ENCODE measurements at places on chromosomes 4 and X.
A peak's percentile ranks its signal among the peaks of the same experiment; 100 is the strongest.

- no peak for DNase-seq
Measured at GRCh38 chr4:8164194-8164565, 5.6 kb upstream of the ABLIM2 start.

DNA sequence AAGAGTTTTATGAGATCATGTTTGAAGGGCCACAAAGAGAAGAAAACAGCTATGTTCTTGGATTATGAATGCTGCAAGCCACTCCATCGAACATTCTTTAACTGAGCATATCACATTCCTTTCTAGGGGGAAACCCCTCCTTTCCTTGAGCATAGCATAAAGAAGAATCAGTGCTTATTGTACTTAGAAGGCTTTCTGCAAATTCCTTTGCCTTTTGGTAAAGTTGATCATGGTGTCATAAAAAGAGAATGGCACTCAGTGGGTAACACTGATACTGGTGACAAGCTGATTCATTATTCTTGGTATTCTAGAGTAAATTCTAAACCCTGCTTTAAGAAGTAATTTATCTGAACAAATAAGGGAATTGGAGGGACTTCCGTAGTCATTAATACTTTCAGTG is 88.5 kb upstream of the GPR34 start:
- DNase-seq: peak; percentile 76

- DNase-seq: no peak
Measured at GRCh38 chrX:45198301-45198700, 2.4 kb downstream of the DIPK2B start.

DNA sequence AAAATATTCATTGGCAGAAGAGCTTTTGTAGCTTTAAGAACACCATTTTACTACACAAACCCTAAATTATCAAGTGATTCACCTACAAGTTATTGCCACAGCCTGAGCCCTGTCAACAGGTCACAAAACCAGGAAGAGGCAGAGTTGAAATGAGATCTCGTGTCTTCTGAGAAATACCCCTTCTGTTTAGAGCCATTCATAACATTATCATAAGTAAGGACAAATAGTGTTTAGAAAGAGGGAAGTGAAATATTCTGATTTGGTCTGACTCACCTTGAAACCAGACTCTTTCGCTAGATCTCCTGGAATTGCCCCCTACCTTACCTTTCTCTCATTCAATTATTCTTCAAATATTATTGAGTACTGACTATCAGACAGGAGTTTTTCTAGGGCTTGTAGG is 5.9 kb downstream of the ETDB start:
- DNase-seq: no peak

- no peak for DNase-seq
Measured at GRCh38 chrX:22033818-22034217, 1.7 kb downstream of the PHEX start.

GRCh38 chrX:118630848-118631247 is 96.6 kb upstream of the IL13RA1 start:
- no peak for DNase-seq

DNA sequence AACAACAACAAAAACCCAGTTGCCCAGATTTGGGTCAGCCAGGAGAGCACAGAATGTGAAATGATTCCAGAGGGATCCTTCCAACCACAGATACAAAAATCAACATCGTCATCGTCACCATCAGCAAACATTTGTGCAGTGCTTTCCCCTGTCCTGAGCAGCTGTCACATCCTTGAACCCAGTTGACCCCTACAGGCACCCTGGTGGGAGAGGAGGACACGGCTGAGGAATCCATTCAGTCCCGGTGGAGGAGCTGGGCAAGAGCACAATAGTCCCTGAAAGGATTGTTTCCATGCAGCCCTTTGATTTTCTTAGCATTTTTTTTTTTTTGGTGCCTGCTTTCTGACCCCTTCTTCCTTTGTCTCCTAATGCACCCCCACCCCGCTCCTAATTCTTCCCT is 37.1 kb upstream of the STX18 start:
- no peak for DNase-seq

DNA sequence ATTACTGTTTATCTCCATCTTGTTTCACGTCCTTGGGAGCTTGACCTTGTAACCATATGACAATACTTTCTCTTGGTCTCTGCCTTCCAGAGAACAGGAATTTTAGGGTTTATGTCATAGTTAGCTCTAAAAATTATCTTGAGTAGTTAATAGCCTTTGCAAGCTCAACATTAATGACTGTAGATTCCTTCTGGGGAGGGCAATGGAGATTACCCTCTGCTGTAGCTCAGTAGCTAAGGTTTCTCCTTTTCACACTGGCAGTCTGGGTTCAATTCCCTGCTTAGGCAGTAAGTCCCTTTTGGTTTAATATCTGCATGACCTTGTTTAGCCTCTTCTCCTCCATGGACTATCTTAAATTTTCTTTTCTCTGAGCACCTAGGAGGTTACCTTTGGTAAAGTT is 181.7 kb upstream of the GPR101 start:
- DNase-seq: no peak

DNA sequence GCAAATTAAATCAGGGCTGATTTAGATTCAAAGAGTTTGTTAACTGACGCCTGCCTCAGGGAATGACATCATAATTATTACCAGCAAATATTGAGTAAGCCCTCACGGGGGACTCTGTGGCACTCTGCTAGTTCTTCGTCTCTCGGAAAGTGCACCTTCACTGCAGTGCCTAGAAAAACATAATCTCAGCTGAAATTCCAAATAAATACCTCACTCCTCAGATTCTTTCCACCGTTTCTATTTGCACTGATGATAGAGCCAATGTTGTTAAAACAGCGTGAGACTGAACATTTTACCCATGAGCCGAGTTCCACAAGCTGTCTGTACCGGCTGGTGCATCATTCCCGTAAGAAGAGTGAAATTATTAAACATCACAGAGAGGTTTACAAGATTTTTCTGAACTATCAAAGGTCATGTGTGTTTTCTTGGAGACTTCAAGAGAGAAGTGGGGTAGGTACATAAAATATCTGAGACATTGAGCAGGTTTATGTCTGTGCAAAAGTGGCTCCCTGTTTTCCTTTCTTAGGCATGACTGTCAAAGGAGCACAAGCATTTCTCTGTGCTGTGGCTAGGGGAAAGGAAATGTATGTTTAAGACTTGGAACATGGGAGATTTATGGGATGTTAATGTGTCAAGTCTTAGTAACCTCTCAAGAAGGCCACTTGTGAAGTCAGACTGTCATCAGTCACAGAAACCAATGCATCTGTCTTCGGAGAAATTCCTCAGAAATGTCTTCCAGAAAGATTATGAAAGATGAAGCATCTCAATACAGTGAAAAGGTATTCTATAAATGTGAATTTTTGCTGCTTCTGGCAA is 119.6 kb downstream of the CBLL2 start:
- peak; percentile 76 for DNase-seq

DNA sequence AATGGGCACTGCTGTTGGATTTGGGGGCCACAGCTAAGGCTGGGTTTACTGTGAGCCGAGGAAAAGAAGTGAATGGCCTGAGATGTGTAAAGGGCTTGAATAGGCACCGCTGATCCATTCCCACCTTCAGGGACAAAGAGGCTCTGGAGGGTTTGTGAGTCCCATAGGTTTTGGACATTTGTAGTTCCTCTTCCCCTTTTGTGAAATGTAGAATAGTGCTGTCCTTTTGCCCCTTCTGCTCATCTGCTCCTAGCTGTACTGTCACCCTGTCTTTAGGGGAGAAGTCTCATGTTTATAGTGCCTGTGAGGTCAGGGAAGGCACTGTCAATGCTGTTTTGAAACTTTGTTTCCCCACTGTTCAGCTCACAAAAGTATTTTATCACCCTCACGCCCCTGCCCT is 26.4 kb upstream of the CLCN4 start:
- DNase-seq: no peak

DNA sequence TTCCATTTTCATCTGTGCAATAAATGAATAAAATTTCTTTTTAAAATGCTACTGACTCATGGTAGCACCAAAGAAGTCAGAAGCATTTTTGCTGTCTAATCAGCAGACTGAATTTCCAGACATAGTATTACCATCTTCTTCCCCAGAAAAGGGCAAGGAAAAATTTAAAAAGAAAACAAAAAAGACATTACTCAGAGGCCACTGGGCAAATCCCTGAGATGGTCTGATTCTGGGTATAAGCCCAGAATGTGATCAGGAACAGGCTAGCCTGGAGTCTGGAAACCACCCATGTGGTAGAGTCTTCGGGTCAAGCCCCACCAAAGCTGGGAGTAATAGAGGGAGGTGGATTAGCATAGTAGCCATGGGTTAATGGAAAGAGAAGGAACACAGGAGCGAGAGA is 342.8 kb downstream of the FBXW7 start:
- peak; percentile 16 for DNase-seq

DNA sequence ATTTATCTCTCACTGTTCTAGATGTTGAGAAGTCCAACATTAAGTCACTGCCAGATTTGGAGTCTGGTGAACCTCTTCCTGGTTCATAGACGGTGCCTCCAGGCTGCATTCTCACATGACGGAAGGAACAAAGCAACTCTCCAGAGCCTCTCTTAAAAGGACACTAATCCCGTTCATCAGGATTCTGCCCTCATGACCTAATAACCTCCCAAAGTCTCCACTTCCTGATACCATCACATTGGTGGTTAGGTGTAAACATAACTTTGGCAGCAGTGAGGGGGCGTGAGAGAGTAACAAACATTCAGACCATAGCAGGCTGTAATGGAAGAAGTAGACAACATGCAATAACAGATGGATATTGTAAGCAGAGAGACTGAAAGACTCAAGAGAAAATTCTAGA is 388.6 kb downstream of the PDHA2 start:
- DNase-seq: no peak

- DNase-seq: no peak
Measured at GRCh38 chrX:107834275-107835201, 8.9 kb downstream of the MID2 start.

- DNase-seq: no peak
Measured at GRCh38 chr4:7590899-7591298, 156.2 kb upstream of the PSAPL1 start.

- no peak for DNase-seq
Measured at GRCh38 chr4:88119943-88120342, 38.5 kb downstream of the ABCG2 start.

DNA sequence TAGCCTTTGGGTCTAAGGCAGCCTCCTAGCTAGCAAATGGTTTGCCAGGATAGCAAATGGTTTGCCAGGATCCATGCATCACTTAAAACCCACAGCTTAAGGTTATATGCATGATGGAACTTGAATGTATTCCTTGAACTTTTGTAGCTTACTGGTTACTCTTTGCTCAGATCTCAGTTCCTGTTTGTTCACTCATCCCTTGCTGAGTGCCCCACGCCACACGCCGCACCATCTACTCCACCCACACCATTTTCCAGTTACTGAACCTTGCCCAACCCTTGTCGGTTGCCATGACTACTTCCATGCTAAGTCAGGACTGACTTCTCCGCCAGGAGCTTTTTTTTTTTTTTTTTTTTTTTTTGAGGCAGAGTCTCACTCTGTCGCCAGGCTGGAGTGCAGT is 29.5 kb upstream of the XIAP start:
- no peak for DNase-seq

- no peak for DNase-seq
Measured at GRCh38 chrX:22788221-22788620, 211.5 kb upstream of the DDX53 start.

DNA sequence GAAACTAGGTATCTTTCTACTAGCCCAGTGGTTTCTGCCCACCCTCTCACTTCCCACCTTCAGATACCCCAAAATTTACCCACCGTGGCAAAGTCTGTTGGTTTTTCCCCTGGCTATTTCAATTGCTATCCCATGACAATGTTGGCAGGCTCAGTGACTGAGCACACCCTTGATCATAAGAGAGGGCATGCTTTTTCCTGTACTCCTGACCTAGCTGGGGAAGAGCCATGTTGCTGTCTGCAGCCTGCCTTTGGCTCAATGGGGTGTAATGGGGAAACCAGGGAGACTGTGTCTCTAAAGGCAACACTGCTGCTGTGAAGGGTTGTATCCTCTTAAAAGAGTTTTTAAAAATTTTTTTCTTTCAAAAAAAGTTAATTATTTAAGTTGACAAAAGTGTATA is 90.4 kb upstream of the CITED1 start:
- no peak for DNase-seq

GRCh38 chr4:7828793-7829301 is 110.8 kb downstream of the AFAP1 start:
- DNase-seq: peak; percentile 69

DNA sequence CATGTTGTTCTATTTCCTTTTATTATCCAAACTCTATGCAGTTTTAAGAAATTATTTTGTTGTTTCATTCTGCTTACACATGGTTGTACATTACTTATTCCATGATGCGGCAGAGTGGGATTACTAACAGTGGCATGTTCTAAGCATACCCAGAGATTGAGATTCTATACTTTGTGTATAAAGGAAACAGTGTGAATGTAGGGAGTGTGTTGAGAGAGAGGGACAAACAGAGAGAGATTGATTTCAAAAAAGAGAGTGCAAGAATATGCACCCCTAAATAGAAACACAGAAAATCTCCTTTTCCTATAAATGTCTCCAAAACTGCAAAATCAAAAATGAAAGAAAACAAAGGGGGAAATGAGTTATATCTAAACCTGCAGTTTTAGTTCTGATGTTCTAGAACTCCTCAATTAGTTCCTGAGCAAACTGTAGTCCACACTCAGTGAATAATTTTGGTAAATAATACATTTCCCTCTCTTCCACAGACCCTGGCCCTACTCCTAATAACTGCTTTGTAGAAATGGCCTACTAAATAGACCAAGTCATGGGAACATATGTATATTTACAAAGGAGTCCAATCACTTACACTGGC is 31.0 kb downstream of the SLC9B1 start:
- DNase-seq: no peak

GRCh38 chr4:156475322-156475721 is 496.3 kb downstream of the PDGFC start:
- peak; percentile 82 for DNase-seq

DNA sequence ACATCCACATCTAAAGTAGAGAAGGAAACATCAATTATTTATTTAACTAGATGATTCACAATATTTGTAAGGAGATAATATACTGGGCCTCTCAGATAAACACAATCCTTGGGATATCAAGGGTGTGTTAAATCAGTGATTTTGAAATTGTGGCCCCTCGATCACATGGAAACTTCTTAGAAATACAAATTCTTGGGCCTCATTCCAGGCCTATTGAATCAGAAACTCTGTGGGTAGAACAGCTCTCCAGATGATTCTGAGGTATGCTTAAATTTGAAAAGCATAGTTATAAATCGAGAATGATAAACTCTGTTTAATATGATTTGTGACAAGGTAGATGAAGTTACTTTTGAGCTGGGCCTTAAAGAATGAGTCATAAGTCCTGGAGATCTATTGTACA is 64.3 kb upstream of the GPR174 start:
- DNase-seq: peak; percentile 70

DNA sequence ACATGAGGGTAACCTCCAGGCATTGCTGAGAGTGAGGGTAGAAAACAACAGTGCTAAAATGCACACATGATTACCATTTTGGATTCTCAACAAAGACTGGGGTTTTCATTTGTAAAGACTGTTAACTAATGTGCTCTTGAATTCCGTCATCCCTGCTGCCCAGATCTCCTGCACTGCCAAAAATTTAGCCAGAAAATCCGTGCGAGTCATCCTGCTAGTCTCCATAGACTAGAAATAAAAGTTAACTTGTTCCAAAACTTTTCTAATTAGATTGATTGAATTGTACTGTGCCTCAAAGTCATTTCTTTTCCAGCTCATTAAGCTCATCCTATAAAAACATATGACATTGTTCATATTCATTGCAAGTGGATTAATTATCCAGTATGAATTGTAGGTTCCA is 99.8 kb downstream of the ARSF start:
- DNase-seq: peak; percentile 19

Data from fibroblast of upper back skin (primary cell).